KBM-7 (cell line): ENCODE measurements at places on chromosomes 2 and 18.

DNA sequence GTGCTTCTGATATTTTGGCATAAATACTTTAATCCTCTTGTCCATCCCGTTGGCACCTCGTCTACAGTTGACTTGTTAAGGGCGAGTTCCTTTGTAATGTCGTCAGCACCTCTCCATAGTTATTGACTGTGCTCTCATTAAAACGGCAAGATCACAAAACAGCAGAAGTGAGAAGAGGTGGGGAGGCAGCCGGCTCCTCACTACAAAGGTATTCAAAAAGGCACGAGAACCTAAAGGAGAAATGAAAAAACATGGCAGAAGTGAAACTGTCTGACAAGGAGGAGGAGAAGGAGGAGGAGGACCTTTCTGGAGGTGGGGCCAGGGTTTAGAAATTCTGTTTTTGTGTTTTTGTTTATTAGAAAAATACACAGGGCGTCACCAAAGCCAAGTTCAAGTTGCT is 235.6 kb downstream of the BCL11A start:
- no peak for DNase-seq

DNA sequence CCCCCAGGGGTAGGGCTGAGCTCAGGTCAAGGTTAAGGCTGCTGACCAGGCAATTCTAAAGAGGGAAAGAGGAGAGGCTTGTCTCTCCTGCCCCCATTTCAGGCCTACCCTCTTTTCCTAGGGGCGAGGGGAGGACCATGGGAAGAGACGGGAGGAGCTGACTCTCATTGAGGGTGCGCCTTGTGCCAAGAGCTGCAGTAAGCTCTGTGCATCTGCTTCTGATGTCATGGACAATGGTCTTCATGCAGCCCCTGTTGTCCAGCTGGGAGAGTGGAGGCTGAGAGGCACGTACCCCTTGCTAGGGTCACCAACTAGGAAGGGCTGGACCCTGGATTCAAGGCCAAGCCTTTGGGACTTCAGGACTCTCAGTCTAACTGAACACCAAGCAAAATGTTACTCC is 45.2 kb downstream of the PTGR3 start:
- DNase-seq = no peak

DNA sequence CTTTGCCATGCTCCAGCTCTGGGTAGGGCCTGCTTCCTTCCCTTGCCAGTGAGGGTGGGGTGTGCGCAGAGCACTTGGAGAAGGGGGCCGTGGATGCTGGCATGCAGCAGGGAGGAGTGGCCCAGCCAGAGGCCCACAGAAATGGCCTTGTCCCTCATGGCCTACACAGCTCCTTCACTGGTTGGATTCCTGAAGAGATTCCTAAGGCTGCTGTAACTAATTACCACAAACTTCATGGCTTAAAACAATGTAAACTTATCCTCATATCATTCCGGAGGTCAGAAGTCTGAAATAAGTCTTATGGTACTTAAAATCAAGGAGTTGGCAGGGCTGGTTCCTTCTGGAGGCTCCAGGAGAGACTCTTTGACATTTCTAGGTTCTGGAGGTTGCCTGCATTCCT is 195.2 kb downstream of the GLI2 start:
- DNase-seq = no peak

DNA sequence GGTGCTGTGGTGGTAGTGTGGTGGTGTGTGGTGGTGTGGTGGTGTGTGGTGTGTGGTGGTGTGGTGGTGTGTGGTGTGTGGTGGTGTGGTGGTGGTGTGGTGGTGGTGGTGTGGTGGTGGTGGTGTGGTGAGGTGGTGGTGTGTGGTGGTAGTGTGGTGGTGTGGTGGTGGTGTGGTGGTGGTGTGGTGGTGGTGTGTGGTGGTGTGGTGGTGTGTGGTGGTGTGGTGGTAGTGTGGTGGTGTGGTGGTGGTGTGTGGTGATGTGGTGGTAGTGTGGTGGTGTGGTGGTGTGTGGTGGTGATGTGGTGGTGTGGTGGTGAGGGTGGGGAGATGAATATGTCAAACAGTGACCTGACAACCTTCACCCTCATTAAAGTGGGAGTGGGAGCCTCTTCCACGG is 55.6 kb upstream of the DLGAP1 start:
- no peak for DNase-seq

GRCh38 chr2:134398300-134398699 is 144.4 kb downstream of the MGAT5 start:
- DNase-seq = no peak

GRCh38 chr18:24010673-24011072 is 3.9 kb upstream of the TTC39C start:
- DNase-seq = no peak

DNA sequence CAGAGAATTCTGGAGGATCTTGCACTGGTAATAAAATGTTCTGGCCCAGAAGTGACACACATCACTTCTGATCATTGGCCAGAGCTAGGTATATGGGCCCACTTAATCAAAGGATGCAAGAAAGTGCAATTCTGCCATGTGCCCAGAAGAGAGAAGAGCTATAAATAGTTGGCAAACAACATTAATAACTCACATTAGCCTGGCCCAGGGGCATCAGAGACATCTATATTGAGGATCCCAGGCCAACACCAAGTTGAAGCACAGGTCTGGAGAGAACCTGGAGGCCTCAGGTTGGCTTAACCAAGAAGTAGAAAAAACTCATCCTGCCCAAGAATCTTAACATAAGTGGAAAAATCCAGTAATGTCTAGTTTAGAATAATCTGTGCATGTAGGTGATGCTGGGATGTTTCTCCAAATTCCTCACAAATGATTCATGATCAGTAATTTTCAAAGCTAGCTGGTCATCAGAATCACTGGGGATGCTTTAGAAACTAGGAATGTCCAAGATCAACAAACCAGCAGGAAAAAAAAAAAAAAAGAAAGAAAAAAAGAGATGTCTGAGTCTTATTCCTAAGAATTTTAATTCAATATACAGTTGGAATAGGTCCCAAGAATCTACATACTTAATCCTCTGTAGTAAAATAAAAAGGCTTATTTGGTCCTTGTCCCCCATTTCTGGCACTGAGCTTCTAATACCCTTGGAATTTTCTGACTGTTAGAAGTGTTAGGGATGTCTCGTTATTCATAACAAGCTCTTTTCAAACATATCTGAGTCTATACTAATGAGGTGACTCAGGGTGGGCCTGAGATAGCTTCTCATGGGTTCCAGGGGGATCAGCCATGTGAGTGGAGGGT is 35.0 kb upstream of the EVA1A start:
- DNase-seq = no peak

- DNase-seq = no peak
Measured at GRCh38 chr18:50749421-50749820, 70.4 kb downstream of the MRO start.

GRCh38 chr2:136136931-136137330 is 19.0 kb upstream of the CXCR4 start:
- DNase-seq = no peak

DNA sequence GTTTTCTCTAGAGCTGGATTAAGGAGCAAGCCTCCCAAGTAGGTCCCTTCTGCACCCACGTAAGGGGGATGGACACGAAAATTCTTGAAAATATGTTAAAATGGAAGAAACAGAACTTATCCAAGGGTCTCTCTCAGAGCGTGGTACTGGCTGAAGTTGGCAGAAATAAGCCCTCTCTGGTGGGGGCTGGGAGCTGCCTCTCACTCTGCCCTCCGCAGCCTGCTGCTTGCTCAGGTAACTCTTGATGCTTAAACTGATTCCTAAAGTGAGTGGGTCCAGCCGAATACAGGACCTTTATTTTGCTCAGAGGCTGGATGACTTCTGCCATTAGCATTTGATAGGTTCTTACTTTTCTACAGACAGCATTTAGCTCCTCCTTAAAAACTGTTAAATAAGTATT is 78.1 kb downstream of the SPHKAP start:
- DNase-seq = no peak

DNA sequence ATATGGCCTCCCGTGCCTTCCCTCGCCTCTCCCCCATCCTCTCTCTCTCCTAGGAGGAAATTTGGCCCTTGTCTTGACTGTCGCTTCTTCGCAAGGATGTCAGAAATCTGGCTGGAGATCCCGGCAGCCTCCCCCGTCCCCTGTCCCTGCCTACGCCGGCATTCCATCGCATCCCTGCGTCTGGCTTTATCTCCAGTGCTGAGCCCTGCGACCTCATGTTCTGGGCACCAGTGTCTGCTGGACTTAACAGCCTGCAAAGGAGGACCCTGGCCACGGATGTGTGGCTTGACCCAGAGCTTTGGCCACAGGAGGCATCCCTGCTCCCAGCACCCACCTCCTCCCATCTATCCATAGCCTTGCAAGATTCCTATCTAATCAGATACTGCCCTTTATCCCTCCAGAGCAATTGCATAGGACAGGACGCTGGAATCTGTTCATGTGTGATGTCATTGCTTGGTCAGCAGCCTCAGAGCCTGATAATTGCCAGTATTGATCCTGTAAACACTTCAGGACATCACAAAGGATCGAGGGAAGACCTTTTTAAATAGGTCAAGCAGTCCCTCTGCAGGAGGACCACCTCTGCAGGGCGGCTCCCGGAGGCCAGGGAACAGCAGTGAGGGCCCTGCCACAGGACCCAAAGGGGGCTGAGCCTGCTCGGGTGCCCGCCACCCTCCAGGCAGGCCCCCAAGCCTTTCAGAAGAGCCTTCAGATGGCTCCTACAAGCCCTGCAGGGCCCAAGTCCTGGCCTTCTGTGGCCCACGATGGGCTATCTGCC is 168.2 kb downstream of the TWIST2 start:
- no peak for DNase-seq

- DNase-seq = no peak
Measured at GRCh38 chr2:187775651-187776050, 221.4 kb upstream of the TFPI start.

DNA sequence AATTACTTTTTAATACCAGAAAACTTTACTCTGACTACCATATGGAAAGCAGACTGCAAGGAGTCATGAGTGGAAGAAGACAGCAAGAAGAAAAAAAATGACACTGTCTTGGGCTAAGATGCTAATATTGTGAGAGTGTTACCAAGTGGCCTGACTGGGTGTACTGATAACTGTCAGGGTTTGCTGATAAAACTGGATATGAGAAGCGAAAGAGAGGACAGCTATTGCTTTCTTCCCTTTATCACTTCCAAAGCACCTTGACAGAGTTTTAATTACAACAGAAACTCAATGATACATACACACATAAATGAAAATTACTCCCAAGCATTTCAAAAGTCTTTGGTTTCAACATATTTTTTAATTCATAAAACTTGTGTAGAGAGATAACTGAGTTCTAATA is 368.5 kb downstream of the ZEB2 start:
- DNase-seq = no peak

GRCh38 chr2:80169811-80170594 is 134.5 kb downstream of the LRRTM1 start:
- DNase-seq = no peak

- no peak for DNase-seq
Measured at GRCh38 chr2:41420219-41420618, 627.6 kb upstream of the PKDCC start.

- DNase-seq = no peak
Measured at GRCh38 chr18:57696271-57696670, 74.6 kb upstream of the NARS1 start.

DNA sequence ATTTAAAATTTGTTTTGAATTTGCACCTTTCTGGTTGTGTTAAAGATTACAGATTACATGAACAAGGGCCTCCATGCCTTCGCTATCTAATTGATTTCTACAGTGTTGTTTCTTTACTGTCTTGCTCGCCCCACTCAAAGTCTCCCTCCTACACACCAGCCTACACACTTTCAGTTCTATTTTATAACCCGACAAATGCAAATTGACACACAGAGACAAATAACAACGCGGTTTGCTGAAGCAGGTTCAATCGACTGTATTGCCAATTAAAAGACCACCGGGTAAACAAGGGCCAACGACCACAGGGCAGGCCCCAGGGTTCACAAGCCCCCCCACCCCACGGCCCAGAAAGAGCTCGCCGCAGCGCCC is 869 bp downstream of the STARD7 start:
- no peak for DNase-seq

GRCh38 chr18:38362286-38362792 is 796.7 kb upstream of the CELF4 start:
- no peak for DNase-seq

DNA sequence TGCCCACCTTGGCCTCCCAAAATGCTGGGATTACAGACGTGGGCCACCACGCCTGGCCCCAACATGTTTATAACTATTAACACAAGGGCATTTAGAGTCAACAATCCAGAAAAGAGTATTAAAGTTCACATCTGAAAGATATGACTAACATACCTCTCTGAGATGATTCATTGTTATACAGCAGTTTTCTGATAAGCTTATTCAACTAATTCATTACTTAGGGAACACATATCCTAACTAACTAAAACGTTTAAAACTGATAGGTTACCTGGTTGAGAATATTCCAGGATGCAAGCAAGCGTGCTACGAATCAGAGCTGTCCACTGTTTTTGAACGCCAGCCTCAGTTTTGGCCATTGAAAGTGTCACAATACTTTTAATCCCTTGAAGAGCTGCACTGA is 34.0 kb upstream of the STRN start:
- DNase-seq = no peak
